IPS DF 6.9 (cell line): ENCODE measurements at places on chromosomes 2 and 18.

- DNase-seq, result no peak
These were observed 298.8 kb downstream of the TNS1 start for GRCh38 chr2:217703999-217704398.

DNA sequence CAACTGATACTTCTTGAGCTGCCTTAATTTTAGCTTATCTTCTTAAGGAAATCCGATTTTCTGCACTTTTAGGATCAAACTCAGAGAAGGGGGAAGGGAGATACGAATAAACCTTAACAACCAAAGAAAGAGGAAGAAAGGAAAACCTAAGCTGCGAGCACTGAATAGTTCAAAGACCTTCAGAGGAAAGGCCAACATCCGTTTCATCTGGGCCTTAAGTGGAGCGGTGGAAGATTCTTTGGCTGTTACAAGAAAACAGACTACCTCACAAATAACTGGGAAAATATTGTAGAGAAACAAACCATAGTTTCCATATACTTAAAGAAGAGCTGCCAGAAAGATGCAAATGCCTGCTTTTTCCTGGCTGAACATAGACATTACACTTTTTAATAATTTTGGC lies 43.6 kb downstream of the VIT start:
- no peak for DNase-seq

DNA sequence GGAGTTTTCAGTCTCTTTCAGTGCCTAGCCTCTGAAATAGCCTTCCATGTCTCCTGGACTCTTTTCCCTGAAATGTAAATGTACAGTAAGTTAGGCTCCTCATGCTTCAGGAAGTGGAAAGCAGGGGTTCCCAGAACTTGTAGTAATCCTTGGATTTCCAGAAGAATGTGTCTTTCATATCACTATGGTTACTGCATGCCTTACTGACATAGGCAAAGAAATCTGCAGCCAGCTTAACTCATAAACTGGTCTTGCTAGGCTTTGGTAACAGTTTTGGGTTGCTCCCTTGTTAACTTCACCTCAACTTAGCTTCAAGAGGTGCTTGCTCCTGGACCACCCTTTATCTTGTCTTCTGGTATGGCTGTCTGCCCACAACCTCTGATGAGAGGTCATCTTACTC lies 686.8 kb upstream of the DDX18 start:
- DNase-seq, result no peak

DNA sequence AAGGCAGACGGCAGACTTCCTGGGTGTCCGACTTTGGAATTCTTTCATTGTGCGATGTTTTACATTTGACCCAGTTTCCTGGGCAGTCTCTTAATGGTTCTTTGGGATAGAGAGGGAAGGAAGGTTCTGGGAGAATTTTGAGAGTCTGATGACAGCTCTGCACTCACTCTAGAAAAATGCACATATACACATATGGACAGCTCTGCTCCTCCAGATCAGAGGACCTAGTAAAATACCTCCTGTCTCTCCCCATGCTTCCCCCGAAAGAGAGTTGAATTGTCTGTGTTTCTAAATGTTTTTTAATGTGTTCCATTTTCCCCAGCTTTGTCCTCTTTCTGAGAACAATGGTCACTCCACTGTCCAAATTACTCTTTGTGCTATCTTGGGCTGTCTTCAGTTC lies 102.0 kb upstream of the CXCR4 start:
- DNase-seq, result no peak

GRCh38 chr18:33875029-33875565 lies 297.1 kb downstream of the ASXL3 start:
- no peak for DNase-seq

DNA sequence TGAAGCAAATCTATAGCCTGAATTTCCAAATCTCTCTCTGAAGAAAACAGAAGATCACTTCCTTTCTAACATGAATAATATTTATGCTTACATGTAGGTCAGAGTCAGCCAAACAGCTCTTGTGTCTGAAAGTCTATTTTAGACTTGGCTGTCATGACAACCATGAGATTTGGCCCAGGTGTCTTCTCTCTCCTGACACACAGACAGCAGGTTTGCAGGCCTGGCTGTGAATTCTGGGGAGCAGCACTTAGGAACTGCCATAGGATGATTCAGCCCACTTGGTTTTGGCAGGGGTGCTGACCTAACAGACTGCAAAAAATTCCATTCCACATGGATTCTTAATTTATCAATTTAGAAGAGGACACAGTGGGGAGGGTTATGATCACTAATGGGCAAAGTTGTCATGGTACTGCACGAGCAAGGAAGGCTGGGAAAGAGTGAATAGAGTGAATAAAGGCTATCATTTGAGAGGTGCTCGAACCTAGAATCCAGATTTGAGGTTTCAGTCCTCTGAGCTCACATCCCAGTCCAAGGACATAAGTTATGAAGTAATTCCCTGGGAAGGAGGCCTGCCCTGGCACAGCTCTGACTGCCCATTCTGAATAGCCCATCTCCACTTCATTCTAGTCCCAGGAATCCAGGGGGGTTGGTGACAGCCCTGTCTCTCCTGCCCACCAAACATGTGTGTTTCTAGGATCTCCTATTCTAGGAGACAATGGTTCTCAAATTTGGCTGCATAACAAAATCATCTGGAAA lies 453.9 kb upstream of the TRIB2 start:
- no peak for DNase-seq

DNA sequence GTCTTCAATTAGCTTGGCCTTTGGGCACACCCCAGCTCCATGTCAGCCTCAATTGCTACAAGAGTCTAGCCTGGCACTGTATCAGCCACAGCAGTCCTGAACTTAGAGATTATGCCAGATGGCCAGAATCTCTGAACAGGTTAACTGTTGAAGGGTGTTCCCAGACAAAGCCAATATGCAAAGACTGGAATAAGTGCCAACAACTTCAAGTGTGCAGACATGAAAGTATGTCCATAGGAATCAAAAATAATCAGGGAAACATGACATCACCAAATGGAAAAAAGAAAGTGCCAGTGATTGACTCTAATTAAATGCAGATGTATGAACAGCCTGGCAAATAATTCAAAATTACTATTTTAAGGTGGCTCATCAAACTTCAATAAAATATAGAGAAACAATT lies 98.5 kb upstream of the DOCK10 start:
- DNase-seq, result no peak

- no peak for DNase-seq
These were observed 16.0 kb upstream of the PROM2 start for GRCh38 chr2:95258271-95258670.

GRCh38 chr2:100625717-100626116 lies 62.9 kb downstream of the PDCL3 start:
- no peak for DNase-seq

- DNase-seq, result no peak
These were observed 122.3 kb upstream of the FHL2 start for GRCh38 chr2:105521176-105521575.

DNA sequence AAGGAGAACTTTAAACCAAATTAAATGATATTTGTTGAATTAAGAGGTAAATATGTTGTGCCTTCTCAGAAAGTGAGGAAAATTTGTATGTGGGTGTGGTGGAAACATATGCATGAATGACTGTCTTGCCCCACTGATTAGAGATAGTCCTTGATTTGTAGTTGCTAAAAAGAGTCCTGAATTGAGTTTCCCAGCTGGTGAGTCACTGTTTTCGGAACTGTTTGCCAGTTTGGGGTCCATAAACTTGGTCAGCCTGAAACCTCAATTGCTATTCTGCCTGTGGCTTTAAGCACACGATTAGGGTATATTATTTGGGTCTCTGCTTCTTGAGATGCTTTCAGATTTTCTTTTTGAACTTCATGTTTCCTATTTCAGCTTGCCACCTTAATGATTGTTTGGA lies 53.3 kb downstream of the PIKFYVE start:
- no peak for DNase-seq

GRCh38 chr2:6930923-6931647 lies 13.9 kb downstream of the RNF144A start:
- DNase-seq, result no peak

- no peak for DNase-seq
These were observed 5.6 kb downstream of the SNED1 start for GRCh38 chr2:241003830-241004564.

DNA sequence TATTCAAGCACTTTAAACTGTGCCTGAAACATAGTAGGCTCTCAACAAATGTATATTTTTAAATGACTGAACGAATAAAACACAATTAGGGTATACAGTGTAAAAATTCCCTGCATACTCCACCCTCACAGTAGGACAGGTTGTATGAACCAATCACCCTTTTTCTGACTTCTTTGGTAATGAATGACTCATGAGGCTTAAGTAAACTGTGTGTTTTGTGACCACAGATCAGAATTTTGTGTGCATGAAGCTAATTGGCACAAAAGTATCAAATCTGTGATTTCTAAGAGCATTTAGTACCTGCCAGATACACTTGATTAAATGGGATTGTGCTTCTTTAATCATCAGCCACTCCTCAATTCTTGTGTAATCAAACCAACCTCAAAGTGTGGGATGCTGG lies 109.9 kb upstream of the MAP4K3 start:
- no peak for DNase-seq

GRCh38 chr18:5513947-5514346 lies 29.9 kb downstream of the EPB41L3 start:
- no peak for DNase-seq

GRCh38 chr18:13550418-13551304 lies 175.7 kb downstream of the FAM210A start:
- no peak for DNase-seq

GRCh38 chr2:9771481-9772017 lies 71.7 kb upstream of the TAF1B start:
- DNase-seq, result no peak

GRCh38 chr2:178009813-178010212 lies 62.8 kb downstream of the PDE11A start:
- no peak for DNase-seq

GRCh38 chr2:120436460-120436739 lies 90.5 kb downstream of the INHBB start:
- no peak for DNase-seq

DNA sequence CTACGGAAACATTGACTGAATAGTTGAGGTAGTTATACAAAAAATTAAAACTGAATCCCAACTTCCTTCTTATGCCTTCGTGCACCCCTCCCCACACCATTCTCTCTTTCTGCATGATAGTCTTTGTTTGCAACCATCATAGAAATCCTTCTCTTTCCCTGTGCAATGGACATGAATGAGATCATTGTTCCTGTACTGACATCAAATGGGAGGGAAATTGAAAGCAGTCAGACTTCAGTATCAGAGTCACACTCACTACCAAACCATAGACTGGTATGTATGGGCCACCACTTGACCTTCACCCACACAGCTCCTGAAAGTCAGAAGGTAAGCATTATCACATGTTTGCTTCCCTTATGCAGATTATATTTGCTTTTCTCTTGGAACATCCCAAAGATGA lies 782.8 kb downstream of the BCL11A start:
- no peak for DNase-seq

DNA sequence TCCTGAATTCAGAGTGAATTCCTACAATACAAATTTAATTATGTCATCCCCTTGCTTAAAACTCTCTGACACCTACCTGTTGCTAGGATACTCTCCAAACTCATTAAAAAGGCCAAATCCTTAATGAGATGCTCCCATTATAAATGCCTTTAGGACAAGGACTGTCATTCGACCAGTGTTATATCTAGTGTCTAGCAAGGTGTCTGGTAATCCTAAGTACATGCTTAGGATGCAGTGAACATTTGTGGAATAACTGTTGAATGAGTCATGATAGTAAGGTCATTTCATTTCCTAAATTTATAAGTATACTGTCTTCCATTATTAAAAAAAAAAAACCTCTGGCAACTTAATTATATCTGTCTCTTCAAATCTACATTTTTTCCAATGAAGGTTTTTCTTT lies 588.9 kb upstream of the NRXN1 start:
- no peak for DNase-seq

GRCh38 chr2:59733567-59733930 lies 819.9 kb downstream of the BCL11A start:
- DNase-seq, result no peak

- no peak for DNase-seq
These were observed 119.5 kb downstream of the CCDC148 start for GRCh38 chr2:158337018-158337417.

- no peak for DNase-seq
These were observed 446.5 kb downstream of the CCDC85A start for GRCh38 chr2:56630286-56630685.

- no peak for DNase-seq
These were observed 409.1 kb downstream of the TNS1 start for GRCh38 chr2:217593732-217594131.

DNA sequence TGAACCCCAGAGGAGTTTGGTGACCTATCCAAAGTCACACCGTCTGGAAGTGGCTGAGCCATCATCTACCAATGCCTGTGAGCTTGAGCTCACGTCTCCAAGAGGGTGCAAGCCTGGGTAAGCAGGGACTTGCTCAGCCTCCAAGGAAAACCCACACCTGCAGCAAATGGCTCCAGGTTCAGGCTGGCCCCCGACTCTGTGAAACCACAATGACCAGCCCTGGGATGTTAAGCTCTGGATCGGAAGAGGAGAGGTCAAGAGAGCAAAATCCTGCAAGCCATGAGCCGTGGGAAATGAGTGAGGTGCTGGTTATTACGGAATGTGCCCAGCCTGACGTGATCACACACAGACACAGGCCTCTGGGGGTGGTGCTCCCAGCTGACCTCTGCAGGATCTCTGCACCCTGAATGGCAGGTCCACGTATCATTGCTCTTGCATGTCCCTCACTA lies 94.1 kb upstream of the OTOS start:
- no peak for DNase-seq

- no peak for DNase-seq
These were observed 228.7 kb downstream of the PIK3C3 start for GRCh38 chr18:42183746-42184145.

GRCh38 chr2:108924580-108925251 lies 64.3 kb downstream of the EDAR start:
- no peak for DNase-seq

DNA sequence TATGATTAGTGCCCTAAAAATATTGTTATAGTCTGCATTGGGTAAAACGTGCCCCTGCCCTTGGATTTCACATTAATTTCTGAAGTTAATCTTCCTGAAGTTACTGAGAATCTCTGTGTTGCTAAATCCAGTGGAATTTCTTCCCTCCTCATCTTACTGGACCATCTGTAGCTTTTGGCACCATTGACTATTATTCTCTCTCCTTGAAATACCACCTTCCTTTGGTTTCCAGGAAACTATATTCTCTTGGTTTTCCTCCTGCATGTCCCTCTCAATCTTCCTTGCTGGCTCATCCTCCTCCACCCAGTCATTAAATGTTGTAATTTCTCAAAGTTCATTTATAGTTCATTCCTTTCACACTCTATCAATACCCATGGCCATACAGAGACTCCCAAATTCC lies 110.6 kb upstream of the SLC35G4 start:
- DNase-seq, result no peak

- DNase-seq, result no peak
These were observed 20.5 kb upstream of the IL1RL2 start for GRCh38 chr2:102166189-102166845.

GRCh38 chr18:36828157-36828629 lies 609 bp downstream of the TPGS2 start:
- DNase-seq, result no peak

GRCh38 chr2:215619022-215619958 lies 183.4 kb upstream of the FN1 start:
- no peak for DNase-seq

GRCh38 chr2:133504566-133505505 lies 63.4 kb downstream of the NCKAP5 start:
- DNase-seq, result no peak
